ENCODE measurements at places on chromosomes 6 and 20. TPM values are rescaled to one million over a fixed set of nuclear protein-coding genes. Genes with fewer than 3 reads are reported as not detected.
A peak's percentile ranks its signal among the peaks of the same experiment; 100 is the strongest.

GRCh38 chr6:106522562-106523250 is 106.6 kb downstream of the RTN4IP1 start:
- no peak for DNase-seq

- DNase-seq: no peak
These were observed 84.4 kb downstream of the MAP7 start for GRCh38 chr6:136465766-136466303.

Gene CST1
- total RNA-seq: not detected

GRCh38 chr20:53359425-53359824 is 234.2 kb downstream of the ZNF217 start:
- no peak for DNase-seq

GRCh38 chr6:154367336-154367735 is 10.7 kb upstream of the IPCEF1 start:
- no peak for DNase-seq

GRCh38 chr20:36775826-36776225 is 2.3 kb upstream of the DSN1 start:
- DNase-seq: no peak

Gene SNRPB2
- 34.3 TPM for total RNA-seq

GRCh38 chr6:156994215-156995076 is 217.3 kb downstream of the ARID1B start:
- DNase-seq: peak; percentile 35

Measured in dermis microvascular lymphatic vessel endothelial cell (primary cell).